ENCODE measurements at places on chromosomes 2 and 18. TPM values are rescaled to one million over a fixed set of nuclear protein-coding genes. Genes with fewer than 3 reads are reported as not detected.

CUL3 gene
- total RNA-seq: 51.8 TPM

GKN2 gene
- not detected for total RNA-seq

MBP gene
- total RNA-seq: 28.9 TPM

NOSTRIN gene
- 0.23 TPM for total RNA-seq

WDR75 gene
- 42.2 TPM for total RNA-seq

PSMA8 gene
- total RNA-seq: not detected

KIF5C gene
- 0.08 TPM for total RNA-seq

KLHL30 gene
- total RNA-seq: 0.59 TPM

TGIF1 gene
- 117 TPM for total RNA-seq

Measured in smooth muscle cell of the coronary artery (primary cell).